ENCODE measurements at places on chromosomes 5 and 9.

DNA sequence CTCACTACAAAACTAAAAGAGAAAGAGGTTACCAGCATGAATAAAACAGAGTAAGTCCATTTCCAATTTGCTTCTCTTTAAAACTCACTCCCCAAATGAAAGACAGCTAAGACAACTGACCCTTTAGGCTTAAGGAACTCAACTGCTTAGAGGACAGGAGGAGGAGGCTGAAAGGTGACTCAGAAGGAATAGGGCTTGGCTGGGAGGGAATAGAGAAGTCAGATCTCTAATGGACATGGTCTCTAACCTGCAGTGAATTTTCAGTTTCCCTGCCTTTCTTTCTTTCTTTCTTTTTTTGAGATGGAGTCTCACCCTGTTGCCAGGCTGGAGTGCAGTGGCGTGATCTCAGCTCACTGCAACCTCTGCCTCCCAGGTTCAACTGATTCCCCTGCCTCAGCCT, 261.8 kb upstream of the CLINT1 start:
- no peak for DNase-seq

DNA sequence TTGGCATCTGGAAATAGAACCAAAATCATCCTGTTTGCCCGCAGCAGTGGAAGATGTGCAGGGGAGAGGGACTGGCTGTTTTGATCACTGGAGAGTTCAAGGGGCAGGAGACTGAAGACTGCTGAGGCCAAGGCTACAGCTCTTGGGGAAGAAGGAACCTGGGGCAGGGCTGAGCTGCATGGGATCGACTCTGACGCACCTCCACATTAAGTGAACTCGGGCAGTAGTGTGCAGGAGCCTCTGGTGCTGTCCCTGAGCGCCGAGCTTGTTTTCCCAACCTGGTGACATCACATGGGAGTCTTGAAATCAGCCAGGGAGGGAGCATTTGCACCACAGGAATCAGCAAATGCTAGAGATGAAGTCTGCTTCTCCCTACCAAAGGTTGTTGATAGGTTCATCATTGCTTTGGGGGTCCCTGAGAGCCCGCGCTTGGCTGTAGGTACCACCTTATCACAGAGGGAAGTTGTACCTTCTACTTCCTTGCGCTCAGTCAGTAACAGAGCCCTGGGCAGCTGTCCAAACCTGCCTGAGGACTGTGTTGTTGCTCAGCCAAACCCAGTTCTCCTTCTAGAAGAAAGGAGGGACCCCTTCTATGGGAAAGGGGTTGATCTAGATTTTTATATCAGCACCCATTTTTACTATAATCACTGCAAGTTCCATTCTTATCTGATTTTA, 52.3 kb upstream of the CTSL start:
- DNase-seq, result no peak

DNA sequence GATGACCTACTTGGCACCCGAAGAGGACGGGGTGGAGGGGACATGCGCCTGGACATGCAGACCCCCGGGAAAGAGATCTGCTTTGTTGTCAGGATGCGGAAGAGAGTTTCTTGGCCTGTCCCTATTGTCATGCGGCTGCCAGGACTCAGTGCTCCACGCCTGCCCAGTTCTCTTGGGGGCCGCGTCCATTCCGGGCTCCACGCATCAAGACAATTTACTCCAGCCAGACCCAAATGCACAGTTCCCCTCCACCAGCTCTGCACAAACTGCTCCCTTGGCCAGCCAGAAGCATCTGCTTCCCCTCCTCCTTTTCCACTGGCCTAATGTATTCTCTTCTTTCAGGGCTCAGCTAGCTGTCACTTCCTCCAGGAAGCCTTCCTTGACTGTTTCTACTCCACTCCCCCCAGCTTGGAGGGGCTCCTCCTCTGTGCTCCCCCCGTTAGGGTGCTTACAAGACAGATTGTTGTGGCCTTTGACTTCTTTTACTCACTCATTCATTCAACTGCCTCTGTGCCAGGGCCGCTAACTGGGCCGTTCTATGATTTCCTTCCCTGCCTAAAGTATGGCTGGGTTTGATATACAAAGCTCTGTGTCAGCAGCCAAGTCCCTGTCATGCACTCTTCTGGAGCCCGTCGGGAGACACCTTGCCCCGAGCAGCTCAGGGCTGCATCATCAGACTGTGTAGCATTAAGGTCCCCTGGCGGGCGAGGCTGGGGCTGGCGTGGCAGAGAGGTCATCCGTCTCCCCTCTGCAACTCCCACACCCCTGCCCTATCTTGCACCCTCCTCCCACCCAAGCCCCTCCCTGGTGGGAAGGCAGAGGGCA, 6.6 kb downstream of the FIBCD1 start:
- DNase-seq, result no peak

GRCh38 chr9:13139641-13140171, 139.8 kb downstream of the MPDZ start:
- no peak for DNase-seq

DNA sequence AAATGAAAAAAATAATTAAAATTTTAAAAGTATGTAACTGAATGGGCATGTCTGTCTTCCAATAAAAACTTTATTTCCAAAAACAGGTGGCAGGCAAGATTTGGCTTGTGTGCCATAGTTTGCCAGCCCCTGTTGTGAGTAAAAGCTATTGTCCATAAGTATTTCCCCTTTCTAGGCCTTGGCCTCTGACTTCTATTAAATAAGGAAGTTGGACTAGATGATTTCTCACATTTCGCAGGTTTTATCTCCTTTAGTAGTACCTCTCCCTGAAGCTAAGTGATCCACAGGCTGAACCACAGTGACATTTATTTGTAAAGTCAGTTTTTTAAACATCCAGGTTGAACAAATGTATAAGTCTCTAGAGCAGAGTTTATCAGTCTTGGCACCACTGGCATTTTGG, 41.3 kb downstream of the RECK start:
- DNase-seq, result no peak

DNA sequence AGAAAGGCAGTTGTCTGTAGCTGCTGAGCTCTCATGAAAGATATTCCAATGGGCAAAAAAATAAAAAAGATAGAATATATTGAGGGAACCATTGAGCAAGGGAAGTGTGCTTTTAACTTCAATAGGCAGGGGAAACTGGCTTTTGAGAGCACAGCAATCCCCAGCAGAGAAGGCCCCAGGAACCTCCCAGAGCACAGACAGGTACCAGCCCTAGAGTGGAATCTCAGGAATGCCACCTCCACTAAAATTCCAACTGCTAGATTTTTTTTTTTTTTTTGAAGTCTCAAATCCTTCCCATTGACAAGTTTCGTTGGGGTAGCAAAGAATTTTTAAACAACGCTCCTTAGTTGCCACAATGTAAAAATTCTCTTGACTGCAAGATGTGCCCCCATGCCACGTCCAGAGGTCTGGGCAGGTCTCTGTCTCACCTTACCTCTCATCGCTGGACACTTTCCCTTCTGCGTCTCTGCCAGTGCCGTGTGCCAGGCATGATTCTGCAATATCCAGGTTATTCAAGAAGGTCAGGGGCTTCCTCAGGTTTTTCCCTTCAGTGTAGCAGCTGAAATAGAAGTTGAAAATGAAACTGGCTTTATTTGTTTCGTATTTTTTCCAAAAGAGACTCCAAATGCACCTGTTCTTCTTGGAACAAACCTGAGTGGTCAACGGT, 64.2 kb upstream of the IRX1 start:
- DNase-seq, result no peak

GRCh38 chr9:125529589-125530515, 177.2 kb downstream of the MAPKAP1 start:
- no peak for DNase-seq

DNA sequence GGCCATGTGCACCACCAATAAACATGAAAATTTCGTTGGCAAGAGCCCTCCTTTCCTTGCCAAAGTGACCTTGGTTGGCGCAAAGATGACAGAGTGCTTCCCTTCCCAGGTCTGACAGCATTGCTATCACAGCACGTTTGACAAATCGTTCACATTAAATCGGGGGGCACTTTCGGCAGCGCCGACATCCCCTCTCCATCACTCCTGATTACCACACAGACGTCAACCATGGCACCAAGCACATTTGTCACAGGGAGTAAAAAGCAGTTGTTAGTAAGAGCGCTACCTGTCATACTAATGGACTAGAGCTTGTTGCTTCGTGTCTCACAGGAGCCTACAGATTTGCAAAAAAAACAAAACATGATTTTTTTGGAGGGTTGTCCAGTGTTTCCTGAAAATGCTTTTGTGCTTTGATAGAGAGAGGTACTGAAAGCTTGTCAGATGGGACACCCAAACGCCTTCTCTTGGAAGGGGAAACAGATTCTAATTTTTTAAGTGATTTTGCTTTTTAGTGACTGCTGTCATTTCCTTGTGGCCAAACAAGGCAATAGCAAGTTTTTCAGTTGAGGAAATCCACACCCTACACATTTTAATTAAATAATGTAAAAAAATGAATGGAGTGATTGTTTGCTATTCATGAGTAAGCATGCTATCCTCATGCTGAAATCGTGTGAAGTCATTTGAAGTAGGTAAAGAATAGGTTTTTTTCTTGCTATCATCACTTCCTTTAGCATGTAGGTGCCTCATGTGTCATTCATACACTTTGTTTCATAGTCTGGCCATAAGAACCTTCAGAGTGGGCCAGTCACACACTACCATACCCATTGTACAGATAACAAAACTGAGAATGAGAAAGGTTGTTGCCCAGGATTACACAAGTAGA, 682.8 kb upstream of the WWC1 start:
- no peak for DNase-seq

- no peak for DNase-seq
Measured at GRCh38 chr9:93508207-93508606, 54.8 kb upstream of the FAM120AOS start.

DNA sequence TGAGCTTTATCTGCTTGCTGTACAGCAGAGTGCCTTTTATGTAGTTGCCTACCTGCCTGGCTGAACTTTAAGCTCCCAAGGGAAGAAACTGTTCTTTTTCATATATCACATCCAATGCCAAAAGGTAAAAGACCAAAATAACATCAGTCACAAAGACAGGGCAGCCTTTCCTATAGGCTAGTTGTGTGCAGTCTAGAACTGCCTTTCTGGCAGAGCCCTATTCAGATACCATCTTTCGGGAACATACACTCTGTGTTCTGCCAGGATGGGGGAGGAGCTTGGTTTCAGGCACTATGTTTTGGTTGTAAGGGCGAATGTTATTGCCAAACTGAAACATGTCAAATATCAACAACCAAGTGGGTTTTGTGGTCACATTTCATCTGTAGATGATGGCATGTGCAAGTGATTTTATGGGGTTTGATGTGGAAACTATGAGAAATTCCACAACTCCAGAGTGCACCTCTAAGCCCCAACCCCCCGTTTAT, 314.5 kb downstream of the ADGRV1 start:
- DNase-seq, result no peak

DNA sequence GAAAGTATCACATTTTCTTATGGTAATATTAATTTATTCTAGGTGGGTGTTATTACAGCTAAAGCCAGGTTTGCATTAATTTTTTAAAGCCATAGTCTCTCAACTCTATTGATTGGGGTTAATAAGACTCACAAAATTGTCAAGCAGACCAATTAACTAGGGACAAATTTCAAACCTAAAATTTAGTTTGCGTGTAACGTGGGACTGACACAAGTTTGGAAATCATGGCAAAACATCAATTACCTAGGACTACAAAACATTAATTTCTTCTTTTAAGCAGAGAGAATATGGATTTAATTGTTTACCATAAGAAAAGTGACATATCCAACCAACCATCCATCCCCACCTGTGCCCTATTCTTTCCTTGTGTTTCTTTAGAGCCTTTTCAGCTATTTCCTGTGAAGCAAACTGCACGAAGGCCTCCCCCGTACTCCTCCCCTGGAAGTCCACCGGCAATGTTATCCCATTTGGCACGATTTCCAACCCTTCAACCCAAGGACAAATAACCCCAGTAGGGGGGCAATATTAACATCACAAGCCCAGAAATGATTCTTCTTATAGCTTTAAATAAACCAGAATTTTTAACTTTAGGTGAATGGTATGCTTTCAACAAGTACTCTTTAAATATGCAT, 4.4 kb downstream of the HNRNPH1 start:
- DNase-seq, result no peak

GRCh38 chr5:127650649-127651048, 1.8 kb downstream of the CTXN3 start:
- DNase-seq, result no peak

GRCh38 chr5:56202483-56202882, 30.6 kb downstream of the ANKRD55 start:
- DNase-seq, result no peak

All from activated T-helper 1 cell treated with anti-CD3 and anti-CD28 coated beads, Interleukin-2, amount 50 U/mL, for 16 hours (primary cell).